Cardiac muscle cell (in vitro differentiated cells and primary cell): ENCODE measurements at places on chromosomes 16 and 17. TPM values are rescaled to one million over a fixed set of nuclear protein-coding genes. Genes with fewer than 3 reads are reported as not detected.

Gene NATD1
- polyA plus RNA-seq = 12.7 and 15.7 TPM in 2 replicates

Gene CPHXL2
- 0.70 TPM in 1 of 2 replicates, not detected in the other for polyA plus RNA-seq

Gene ABI3
- 2.5 TPM in 1 of 2 replicates, not detected in the other for polyA plus RNA-seq

Gene CBX8
- polyA plus RNA-seq = 8.2 and 13.8 TPM in 2 replicates

Gene LPCAT2
- polyA plus RNA-seq = 4.0 and 4.4 TPM in 2 replicates

Gene FNDC8
- 0.27 TPM in 1 of 2 replicates, not detected in the other for polyA plus RNA-seq

Gene TUBB3
- polyA plus RNA-seq = 5.5 and 7.5 TPM in 2 replicates

Gene TEKT5
- 0.48 and 0.62 TPM in 2 replicates for polyA plus RNA-seq

Gene RPH3AL
- 13.8 and 22.0 TPM in 2 replicates for polyA plus RNA-seq

Gene IRX5
- polyA plus RNA-seq = 22.0 and 24.7 TPM in 2 replicates

Gene PDE6G
- 0.85 and 2.3 TPM in 2 replicates for polyA plus RNA-seq

Gene CCDC57
- polyA plus RNA-seq = 53.5 and 56.0 TPM in 2 replicates

Gene NXPH3
- polyA plus RNA-seq = 2.1 and 3.4 TPM in 2 replicates

Gene C17orf67
- 1.9 and 2.6 TPM in 2 replicates for polyA plus RNA-seq

Gene MYO19
- 21.0 and 28.9 TPM in 2 replicates for polyA plus RNA-seq

Gene SP6
- 4.6 and 5.0 TPM in 2 replicates for polyA plus RNA-seq

Gene NPW
- 13.4 and 38.6 TPM in 2 replicates for polyA plus RNA-seq

Gene CMIP
- polyA plus RNA-seq = 1.6 and 1.8 TPM in 2 replicates

Gene OR1A1
- not detected in 2 replicates for polyA plus RNA-seq

Gene SPATA22
- not detected in 2 replicates for polyA plus RNA-seq

Gene DHX58
- not detected in 2 replicates for polyA plus RNA-seq

Gene SLC6A2
- 1.9 and 3.4 TPM in 2 replicates for polyA plus RNA-seq

Gene MT3
- 1.0 TPM in 1 of 2 replicates, not detected in the other for polyA plus RNA-seq
